Tongue (tissue), 3 donors: ENCODE measurements at places on chromosomes 6 and 20.

DNA sequence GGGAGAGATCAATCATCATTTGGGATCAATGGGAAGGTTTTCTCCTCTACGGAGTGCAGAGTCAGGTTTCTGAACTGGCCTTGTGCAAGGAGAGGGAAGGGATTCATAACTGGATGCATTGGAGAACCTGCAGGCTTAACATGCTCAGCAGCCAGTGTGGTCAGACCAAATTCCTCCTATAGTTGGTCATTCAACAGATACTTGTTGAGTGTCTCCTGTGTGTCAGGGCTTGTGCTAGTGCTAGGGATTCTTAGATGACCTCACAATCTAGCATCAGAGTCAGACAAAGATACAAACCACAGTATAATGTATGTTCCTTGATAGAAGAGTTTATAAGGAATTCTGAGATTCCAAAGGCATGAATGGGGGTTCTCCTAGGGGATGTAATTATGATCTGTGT lies 23.9 kb downstream of the RALY start:
- no peak for DNase-seq

DNA sequence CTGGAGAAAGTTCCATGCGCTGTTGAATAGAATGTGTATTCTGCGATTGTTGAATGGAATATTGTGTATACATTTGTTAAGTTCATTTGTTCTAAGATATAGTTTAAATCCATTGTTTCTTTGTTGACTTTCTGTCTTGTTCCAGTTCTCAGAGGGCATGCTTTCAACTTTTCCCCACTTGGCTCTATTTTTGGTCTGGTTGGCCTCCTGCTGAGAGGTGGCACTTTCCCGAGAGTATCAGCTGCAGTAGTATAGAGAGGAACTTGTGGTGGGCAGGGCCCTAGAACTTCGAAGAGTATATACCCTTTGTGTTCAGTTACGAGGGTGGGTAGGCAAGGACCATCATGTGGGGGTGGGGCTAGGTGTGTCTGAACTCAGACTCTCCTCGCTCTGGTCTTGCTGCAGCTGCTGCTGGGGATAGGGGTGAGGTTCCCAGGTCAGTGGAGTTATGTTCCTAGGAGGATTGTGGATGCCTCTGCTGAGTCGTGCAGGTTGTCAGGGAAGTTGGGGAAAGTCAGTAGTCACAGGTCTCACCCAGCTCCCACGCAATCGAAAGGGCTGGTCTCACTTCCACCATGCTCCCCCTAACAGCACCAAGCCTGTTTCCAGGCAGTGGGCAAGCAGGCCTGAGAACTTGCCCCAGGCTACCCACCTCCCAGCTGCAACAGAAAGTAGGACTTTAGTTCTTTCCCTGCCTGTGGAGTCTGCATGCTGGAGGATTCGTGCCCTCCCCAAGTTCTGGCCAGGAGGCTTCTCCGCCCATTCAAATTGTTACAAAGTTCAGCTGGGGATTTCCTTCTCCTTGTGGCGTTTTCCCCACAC lies 118.9 kb upstream of the SSTR4 start:
- DNase-seq, result no peak

DNA sequence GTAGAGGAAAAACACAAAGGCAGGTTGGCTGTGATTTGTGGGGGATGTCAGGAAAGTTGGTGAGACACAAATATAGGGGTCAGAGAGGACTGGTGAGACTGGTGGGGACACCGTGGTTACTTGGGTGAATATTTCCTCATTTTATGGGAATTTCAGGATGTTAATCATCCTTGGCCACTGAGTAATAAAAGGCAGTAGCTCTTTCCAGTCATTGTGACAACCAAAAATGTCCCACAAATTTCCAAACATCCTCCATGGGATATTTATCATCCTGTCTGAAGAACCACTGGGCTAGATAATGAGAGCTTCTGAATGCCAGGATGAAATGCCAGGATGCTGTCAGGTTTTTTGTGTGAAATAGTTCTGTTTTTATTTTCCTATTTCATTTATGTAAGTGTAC lies 374.1 kb downstream of the CD109 start:
- no peak for DNase-seq

DNA sequence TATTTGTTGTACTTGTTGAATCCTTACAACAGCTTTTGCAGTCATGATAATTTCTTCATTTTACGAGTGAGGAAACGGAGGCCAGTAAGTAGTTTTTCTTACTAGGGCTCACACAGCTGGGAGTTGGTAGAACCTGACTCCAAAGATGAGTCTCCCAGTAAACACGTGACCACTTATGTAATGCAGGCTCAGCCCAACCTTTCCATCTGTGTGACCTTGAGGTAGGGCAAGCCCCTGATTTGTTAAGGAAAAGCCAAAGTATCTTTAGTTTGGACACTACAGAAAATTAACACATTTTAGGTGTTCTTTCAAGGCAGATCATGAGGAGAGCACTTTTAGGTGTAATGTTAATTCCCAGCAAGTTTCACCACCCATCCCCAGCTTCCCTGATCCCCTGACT lies 111.3 kb downstream of the LRRC1 start:
- no peak for DNase-seq

GRCh38 chr20:22861231-22861980 lies 173.7 kb upstream of the SSTR4 start:
- DNase-seq, result no peak

GRCh38 chr6:110041126-110041525 lies 63.0 kb downstream of the GPR6 start:
- no peak for DNase-seq

DNA sequence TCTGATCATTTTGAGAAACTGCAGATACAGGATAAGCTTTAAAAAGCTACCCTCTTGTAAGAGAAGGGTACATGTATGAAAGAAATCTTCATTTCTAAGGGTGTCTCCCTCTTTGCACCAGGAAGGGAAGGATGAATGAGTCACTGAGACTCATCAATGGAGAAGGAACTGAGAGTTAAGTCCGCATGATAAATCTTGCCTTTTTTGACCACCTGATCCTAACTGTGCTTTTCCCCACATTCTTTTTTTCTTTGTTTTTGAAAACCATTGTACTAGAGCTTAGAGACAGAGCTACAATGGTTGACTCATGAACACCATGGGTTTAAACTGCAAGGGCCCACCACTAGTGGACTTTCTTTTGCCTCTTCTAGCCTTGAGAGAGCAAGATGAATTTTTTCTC lies 353.0 kb upstream of the RGS17 start:
- no peak for DNase-seq

GRCh38 chr20:62114894-62115293 lies 7.4 kb upstream of the LSM14B start:
- no peak for DNase-seq

- no peak for DNase-seq
Measured at GRCh38 chr6:140766999-140767398, 1365.7 kb upstream of the GJE1 start.

DNA sequence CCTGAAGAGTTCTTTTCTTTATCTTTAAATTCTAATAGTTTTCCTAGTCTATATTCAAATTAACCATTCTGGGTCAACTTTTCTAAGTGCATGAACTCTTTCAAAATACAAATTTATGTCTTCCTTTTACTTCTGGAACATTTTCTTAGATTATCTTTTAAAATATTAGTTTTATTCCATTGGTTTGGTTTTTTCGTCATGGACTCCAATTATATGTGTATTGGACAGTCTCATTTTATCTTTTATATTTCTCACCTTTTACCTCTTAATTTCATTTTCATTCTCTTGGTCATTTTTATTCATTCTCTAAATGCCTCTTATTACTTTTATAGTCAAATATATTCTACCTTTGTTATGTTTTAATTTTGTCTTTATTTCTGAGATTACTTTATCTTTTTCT lies 356.7 kb upstream of the MMS22L start:
- no peak for DNase-seq
